Colonic mucosa (tissue), 4 donors: ENCODE measurements at places on chromosomes 3 and 15. TPM values are rescaled to one million over a fixed set of nuclear protein-coding genes. Genes with fewer than 3 reads are reported as not detected.

The A4GNT gene
- total RNA-seq: not detected

GRCh38 chr15:74403991-74404563, 29.7 kb downstream of the SEMA7A start:
- H3K36me3 ChIP-seq: no peaks in the 10 kb centered on the region
- no peaks in the 10 kb centered on the region for H3K27me3 ChIP-seq
- DNase-seq: no peak
- H3K4me1 ChIP-seq: no peaks in the 10 kb centered on the region

The SIDT1 gene
- 42.1 TPM for total RNA-seq

DNA sequence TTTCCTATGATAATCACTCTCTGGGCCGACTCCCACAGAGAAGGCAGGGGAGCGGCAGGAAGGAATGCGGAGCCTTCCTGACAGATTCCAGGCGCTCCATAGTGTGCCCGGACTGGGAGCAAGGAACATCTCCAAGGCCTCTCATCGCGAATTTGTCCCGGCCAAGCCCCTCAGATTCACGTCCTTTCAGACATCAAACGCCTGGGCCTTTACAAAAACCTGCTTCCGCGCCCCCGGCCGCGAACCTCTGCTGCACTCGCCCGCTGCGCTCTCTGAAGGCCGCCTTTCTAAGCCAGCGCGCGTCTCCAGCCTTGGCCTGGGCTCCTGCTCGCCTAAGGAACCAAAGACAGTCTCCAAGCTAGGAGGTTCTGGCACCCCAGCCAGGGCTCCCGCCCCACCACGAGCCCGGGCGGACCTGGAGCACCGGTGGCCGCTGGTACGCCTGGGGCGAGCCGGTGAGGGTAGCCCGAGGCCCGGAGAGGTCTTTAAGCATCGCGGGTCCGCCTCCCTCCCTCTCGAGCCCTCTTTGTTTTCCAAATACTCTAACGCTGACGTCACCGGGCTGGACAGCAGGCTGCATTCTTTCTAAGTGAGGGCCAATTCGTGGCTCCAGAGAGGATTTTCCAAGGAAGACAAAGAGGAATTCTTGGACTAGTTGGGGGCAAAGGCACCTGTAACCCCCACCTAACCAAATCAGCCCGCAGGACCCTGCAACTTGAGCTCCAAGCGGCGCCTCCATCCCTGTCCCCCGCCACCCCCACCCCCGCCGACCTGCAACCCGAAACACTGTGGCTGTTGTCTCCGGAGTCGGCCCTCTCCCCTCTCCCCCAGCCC, 759 bp downstream of the AMOTL2 start:
- peak overlapping the region; percentile 93 for H3K27ac ChIP-seq
- H3K27me3 ChIP-seq: no peaks in the 10 kb centered on the region
- peaks cover 24% of the 10 kb centered on the region for H3K4me1 ChIP-seq
- peak overlapping the region; percentile 59 for H3K4me3 ChIP-seq
- H3K36me3 ChIP-seq: no peaks in the 10 kb centered on the region
- peak; percentile 84 for DNase-seq
